ENCODE measurements at places on chromosomes 6 and 20.

GRCh38 chr6:72913797-72914196 is 291.9 kb downstream of the KCNQ5 start:
- peak; percentile 57 for DNase-seq

GRCh38 chr6:127518710-127519468 is at the start of gene MTCL3:
TSS of gene MTCL3 (minus strand) at chr6:127519335.
- DNase-seq = peak; percentile 29

- no peak for DNase-seq
These were observed 25.7 kb upstream of the MYO6 start for GRCh38 chr6:75723382-75723781.

GRCh38 chr6:49038294-49038822 is 424.7 kb downstream of the MMUT start:
- no peak for DNase-seq

DNA sequence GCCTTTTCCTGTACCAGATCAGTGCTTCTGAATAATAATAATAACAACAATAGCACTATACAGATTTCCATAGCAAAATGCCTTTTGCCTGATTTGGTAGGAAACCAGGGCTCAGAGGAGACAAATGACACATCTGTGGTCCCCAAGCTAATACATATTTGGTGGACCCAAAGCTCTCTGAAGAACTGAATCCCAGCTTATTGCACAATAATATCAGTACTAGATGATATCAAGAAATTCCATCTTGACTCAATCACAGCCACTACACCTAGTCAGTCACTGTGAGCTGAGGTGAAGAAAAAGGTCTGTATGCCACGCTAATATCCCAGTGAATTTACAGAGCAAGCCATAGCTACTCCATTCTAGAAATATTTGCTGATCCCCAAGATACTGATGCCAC is 270.6 kb upstream of the RIN2 start:
- DNase-seq = no peak

DNA sequence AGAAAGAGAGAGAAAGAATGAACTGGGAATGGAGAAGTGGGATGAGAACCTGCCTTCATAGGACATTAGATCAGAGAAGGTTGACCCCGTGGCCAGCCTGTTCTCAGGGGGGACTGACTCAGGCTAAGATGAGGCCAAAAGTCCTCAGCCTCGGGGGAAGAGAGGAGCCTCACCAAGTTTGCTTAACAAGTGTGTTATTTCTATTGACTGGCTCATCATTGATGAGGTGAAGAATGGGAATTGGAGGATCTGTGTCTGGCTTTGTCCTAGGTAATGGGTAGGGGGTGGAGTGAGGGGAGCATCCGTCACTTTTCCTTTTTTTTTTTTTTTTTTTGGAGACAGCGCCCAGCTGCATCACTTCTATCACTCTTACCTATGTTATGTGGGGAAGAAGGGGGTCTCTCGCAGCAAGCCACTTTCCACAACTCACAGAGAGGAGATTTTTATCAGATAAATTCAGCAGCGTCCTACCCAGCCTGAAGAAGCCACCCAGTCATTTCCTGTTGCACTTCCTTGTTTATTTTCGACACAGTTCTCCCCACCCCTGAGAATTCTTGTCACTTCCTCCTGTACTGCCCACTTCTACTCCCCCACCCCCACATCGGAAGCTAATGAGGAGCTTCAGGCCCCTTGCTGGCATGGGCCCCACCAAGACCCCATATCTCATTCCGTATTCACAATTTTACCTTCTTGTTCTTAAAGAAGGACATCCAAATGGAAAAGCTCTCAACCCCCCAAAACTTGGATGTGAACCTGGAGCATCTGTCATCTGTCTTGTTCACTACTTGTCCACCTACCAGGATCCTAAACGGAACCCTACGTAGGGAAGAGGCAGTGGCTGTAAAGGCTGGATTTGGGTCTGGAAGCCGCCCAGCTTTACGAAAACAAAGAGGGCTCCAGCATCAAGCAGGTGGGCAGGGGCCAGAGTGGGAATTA is 2.8 kb upstream of the RNASET2 start:
- DNase-seq = no peak

- no peak for DNase-seq
These were observed 139.6 kb downstream of the KIF6 start for GRCh38 chr6:39585641-39586040.

GRCh38 chr20:58078741-58079522 is 149.5 kb downstream of the ANKRD60 start:
- DNase-seq = peak; percentile 17

GRCh38 chr6:1371933-1372332 is 17.4 kb upstream of the FOXF2 start:
- no peak for DNase-seq

- no peak for DNase-seq
These were observed 273.9 kb upstream of the CHD6 start for GRCh38 chr20:41892031-41892430.

- no peak for DNase-seq
These were observed 19.5 kb downstream of the STXBP5 start for GRCh38 chr6:147223736-147224135.

DNA sequence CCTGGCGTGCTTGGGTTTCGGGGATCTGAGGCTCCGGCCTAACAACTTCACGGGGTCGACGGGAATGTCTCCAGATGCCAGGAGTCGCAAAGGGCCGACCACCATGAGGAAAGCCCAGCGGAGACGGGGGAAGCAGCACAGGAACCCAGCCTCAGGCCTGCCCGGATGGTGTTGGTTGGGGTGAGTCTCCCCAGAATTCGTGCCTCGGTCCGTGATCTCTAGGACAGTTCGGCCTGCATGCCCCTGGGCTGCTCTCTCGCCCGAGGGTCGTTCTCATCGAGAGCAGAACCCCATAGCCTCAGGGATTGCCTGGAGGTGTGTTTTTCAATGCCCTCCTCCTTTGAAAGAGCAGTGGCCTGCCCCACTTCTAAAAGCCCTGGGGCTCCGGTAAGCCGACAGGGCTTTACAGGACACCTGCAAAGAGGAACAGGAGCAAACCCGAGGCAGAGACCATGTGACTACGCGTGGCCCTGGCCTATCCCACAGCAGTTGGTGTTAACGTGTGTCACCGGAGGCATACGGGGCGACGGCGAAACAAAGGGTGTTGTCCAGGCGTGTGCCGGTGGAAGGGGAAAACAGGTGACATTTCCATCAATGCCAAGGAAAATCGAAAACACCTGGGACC is 973.1 kb upstream of the DEFB115 start:
- no peak for DNase-seq

GRCh38 chr6:147204060-147204785 is at the start of gene STXBP5:
TSS of gene STXBP5 (plus strand) at chr6:147204417. CDS start at chr6:147204533, 116 bp downstream.
- peak; percentile 56 for DNase-seq

- DNase-seq = no peak
These were observed 111.4 kb upstream of the PREP start for GRCh38 chr6:105514306-105514705.

DNA sequence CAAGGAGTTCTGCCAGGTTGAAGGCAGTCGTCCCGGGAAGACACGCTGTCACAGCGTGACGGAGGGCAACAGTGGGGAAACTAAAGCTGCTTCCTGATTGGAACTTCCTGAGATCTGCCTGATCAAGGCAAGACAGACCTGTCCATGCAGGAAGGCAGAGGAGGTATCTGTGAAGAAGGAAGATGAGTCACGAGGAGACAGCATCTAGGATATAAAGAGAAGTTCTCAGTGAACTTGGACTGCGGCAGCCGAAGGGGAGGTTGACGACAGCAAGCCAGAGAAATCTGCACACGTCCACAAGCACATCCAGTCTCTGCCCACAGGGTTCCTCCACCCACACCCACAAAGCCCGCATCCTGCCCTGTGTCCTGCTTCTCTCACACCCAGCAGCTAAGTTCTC is 38.6 kb downstream of the PREP start:
- DNase-seq = peak; percentile 95

- DNase-seq = no peak
These were observed 40.1 kb upstream of the BCAS1 start for GRCh38 chr20:54110457-54110856.

GRCh38 chr20:48921883-48922820 is 641 bp downstream of the ARFGEF2 start:
- peak; percentile 66 for DNase-seq

- no peak for DNase-seq
These were observed 328.6 kb upstream of the SYNCRIP start for GRCh38 chr6:85971238-85971637.

DNA sequence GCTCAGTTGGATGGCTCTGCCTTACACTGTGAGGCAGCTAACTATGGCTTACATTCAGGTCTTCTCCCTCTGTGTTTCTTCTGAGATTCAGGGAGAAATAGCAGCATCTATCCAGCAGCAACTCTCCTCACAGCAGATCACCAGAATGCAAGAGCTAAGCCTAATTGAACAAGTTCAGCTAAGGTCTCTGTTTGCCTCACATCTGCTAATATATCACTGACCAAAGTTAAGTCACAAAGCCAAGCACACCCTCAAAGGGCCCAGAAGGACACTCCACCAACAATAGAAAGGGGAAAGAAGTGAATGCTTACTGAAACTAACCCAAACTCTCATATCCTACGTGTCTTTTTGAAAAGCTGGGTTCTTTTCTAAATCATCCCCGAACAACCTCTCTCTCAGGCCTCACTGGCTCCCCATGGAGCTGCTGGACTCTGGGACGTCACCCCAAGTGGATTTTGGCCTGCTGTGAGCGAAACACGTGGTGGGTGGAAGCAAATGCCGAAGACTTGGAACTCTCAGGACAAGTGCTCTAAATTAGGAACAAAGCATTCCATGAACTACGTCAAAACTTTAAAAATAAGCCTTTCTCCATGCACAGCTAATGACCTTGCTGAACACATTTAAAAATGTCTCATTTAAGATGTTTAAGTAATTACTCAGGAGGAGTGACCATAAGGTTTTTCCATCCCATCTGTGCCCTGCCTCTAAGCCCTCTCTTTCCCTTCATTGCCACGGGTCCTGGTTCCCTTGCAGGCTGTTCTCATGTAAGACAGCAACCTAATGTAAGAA is 167.5 kb upstream of the PLCB4 start:
- no peak for DNase-seq

GRCh38 chr6:87745966-87746721 is 44.1 kb upstream of the AKIRIN2 start:
- no peak for DNase-seq

- DNase-seq = peak; percentile 58
These were observed 51.6 kb upstream of the FAM184A start for GRCh38 chr6:119129968-119130484.

- DNase-seq = no peak
These were observed 40.1 kb upstream of the ANKEF1 start for GRCh38 chr20:9994676-9995075.

GRCh38 chr6:49609285-49609684 is 27.4 kb downstream of the RHAG start:
- no peak for DNase-seq

GRCh38 chr20:61529354-61529753 is 277.3 kb downstream of the CDH4 start:
- peak; percentile 65 for DNase-seq

GRCh38 chr6:168249746-168250145 is 69.8 kb downstream of the DACT2 start:
- no peak for DNase-seq

DNA sequence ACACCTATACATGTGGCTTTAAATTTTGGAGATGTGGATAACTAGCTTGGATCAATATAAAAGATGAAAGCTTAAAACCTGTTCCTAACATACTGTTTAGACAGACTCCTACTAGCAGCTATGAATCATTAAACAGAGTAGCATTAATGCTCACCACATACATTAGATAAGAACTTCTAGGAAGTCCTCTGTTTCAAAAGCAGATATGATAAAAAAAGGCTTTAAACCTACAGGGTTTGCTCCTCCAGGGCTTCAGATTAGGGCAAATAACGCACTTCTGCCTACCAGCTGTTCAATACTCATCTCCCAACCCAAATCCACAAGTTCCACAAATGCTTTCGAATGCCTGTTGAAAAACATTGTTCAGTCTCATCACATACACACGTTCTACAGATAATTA is 1.5 kb downstream of the REPS1 start:
- DNase-seq = peak; percentile 34

DNA sequence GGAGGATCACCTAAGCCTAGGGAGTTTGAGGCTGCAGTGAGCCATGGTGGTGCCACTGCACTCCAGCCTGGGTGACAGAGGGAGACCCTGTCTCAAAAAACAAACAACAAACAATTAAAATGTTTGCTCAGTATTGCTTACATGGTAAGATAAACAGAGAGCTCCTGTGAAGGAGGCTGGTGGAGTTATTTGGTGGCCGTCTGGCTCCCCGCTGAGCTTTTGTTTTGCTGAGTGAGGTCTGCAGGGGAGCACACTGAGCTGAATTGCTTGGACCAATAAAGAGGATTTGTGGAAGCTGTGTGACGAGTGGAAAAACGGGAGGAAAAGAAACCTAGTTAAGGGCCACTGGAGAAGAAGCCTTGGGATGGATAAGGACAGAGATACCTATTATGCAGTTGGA is 41.1 kb upstream of the BMP6 start:
- DNase-seq = no peak

DNA sequence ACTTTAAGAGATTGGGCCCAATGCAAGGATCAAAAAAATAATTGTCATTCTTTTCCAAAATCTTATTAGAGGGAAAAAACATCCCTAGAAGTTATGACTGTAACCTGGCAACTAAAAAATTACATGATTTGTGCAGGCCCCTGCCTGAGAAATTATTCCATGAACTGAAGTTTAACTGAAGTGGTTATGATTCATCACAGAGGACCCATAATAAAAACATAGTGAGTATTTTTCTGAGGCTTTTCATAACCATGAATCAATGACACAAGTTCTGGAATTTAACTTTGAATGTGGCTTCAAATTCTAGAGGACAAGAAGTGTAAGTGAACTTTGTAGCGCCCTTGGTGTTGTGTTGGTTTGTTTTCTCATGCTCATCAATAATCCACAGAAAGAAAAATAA is 31.1 kb upstream of the CARMIL1 start:
- peak; percentile 37 for DNase-seq

DNA sequence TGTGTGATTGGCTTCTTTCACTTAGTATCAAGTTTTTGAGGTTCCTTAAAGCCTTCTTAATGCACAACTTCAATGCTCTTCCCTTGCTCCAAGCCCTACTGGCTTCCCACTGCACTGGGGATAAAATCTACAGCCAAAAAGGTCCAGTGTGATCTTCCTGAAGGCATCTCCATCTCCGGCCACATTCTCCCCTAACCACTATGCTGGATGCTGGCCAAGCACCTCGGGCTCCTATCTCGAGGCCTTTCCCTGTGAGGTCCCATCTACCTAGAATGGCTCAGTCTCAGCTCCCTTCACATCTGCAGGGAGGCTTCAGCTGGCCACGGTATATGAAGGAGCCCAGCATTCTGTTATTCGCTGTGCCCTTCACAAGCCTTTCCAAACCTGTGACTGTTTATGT is 48.1 kb downstream of the CNKSR3 start:
- DNase-seq = no peak

- DNase-seq = peak; percentile 99
These were observed 292.6 kb downstream of the GMDS start for GRCh38 chr6:1952740-1953360.
